ENCODE measurements at places on chromosomes 11 and 22.

DNA sequence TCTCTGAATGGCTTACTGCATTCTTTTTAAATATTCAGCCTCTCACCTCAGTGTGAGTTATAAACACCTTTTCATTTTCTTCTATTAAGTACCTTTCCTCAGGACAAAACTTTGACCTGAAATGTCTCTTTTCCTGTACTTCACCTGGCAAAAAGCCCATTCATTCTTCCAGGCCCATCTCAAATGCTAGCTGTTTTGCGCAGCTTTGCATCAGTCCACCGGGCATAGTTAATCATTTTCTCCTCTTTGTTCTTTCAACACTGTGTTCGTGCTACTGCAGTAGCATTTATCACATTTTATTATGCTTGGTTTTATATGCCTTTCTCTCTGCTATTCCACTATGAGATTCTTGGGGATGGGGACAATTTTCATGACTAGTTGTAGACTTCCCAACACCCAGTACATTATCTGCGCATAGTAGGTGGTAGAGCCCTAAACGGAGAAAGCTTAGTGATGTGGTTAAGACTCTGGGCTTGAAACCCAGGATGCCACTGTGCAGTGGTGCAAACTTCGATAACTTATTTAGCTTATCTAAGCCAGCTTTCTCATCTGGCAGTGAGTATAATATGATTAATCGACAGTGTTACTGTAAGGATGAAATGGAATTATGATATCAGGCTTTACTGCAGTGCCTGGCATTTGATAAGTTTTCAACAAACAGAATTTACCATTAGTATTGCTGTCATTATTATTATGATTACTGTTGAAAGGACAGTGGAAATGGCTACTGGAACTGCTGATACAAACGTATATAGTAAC lies 695.7 kb downstream of the NELL1 start:
- DNase-seq, result no peak

DNA sequence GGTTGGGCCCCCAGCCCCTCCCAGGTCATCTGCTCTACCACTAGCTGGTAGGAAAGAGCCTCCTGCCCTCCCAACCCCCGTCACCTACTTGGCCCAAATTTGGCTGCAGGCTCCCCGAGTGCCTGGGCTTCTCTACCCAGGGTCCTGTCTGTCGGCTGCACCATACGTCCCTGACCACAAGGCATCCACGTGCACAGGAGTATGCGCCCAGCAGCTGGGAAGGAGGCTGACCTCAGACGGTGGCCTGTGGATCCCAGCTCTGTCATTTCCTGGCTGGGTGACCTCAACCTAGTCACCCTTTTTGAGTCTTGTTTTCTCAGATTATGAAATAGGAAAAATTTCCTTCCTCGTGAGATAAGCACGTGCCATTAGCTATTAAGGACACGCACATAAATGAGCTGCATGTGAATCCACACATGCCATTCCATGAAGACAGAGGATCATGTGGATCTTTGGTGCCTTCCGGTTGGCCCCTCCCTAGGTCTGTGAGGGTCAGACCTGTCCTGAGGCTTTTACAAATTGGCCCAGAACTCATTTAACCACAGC lies 13.7 kb downstream of the CYB561A3 start:
- no peak for DNase-seq

DNA sequence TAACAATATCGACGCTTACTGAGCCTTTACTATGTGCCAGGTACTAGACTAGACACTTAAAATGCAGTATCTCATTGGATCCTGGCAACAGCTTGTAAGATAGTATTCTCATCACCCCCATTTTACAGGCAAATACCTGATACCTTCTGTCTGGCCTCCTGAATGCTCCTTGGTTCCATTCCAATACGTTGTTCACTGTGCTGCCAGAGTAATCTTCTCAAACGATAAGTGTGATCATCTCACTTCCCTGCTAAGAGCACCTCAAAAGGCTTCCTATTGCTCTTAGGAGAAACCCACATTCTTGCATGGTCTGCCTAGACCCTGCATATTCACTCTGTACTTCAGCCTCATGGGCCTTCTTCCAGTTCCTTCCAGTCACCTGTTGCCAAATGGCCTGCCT lies 1.3 kb upstream of the NRIP3 start:
- DNase-seq, result no peak

GRCh38 chr11:94513091-94513490 lies 830 bp downstream of the C11orf97 start:
- DNase-seq, result no peak

GRCh38 chr22:23530106-23530505 lies 50.0 kb downstream of the IGLL1 start:
- DNase-seq, result no peak

GRCh38 chr11:129230006-129230405 lies 37.9 kb upstream of the ARHGAP32 start:
- DNase-seq, result no peak

- DNase-seq, result no peak
Observed at GRCh38 chr11:3096909-3097530, 39.8 kb upstream of the CARS1 start.

DNA sequence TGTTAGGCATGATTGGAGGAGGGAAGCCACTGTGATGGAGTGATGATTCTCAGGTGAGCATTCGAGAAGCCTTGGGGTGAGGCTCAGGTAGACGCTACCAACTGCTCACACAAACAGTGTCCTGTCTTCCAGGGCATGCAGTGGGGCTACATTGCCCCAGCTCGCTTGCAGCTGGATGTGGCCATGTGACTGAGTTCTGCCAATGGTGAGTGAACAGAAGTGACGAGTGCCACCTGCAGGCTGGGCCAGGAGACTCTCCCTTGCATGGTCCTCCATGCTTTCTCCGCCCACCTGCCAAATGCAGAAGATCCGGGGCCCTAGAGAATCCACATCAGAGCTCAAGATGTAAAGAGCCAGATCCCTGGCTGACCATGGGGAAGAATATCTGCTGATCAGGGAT lies 195.9 kb downstream of the BCR start:
- no peak for DNase-seq

DNA sequence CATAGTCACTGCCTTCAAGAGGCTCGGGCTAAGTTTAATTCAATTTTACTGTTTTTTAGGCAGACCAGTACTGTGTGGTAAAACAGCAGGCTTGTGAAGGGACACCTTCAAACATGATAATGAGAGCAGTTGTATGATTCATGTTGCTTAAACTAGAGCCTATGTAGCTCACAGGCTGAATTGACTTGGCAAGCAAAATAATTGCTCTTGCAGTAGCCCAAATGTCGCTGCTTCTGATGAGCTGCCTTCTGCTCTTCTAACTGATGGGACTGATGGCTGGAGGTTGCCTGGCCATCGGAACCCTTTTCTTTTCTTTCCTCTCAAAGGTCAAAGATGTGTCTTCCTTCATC lies 137.6 kb downstream of the MAML2 start:
- no peak for DNase-seq

GRCh38 chr22:19972652-19973550 lies 31.3 kb upstream of the TXNRD2 start:
- DNase-seq, result no peak

- DNase-seq, result no peak
Observed at GRCh38 chr11:113552271-113552670, 77.1 kb upstream of the DRD2 start.

DNA sequence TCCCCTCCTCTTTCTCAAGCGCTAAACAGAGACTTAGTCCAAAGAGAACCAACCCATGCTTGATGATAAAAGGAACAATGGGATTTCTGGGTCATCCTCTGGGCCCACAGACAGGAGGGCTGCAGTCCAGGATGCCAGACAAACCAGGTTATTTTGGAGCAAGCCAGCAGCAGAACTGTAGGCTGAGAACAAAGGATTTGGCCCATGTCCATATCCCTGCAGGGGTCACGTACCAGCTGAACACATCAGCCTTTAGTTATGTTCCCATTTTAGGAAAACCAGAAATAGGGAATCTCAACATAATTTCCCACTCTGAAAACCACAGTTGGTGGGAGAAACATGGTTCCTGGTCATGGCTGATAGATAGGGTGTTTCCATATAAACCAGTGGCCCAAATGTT lies 533.6 kb upstream of the CADM1 start:
- DNase-seq, result no peak

DNA sequence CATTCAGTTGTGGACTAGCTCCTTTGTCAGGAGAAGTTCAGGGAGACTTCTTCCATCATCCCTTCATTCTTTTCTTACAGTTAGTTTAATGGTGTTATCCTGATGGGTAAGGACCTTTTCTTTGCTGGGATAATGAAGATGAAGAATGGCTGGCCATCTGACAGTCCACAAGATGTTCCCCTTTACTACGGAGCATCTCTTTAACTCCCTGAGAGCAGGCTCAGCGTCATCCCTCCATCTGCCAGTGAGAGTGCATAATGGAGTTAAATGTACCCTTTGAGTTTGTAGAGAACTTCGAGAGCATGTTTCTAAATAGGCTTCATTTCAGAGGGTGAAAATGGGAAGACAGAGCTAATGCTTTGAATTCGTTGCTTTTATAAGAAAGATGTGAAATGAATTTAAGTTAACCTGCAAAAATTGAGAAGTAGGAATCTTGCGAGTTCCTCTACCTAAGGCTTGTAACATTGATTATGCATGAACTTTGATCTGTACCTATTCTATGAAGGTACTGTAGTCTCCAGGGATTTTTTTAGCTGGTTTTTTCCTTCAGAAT lies 1.7 kb downstream of the EP300 start:
- no peak for DNase-seq

DNA sequence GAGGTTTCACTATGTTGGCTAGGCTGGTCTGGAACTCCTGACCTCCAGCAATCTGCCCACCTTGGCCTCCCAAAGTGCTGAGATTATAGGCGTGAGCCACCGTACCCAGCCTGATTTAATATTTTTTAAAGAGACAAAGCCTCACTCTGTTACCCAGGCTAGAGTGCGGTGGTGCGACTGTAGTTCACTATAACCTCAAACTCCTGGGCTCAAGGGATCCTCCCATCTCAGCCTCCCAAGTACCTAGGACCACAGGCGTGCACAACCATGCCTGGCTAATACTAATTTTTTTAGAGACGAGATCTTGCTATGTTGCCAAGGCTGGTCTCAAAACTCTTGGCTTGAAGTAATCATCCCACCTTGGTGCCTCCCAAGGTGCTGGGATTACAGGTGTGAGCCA lies 13.5 kb downstream of the GTPBP1 start:
- no peak for DNase-seq

GRCh38 chr11:38839071-38839470 lies 2241.0 kb upstream of the RAG2 start:
- DNase-seq, result no peak
